Karpas-422 (cell line): ENCODE measurements at places on chromosomes 7 and 10. TPM values are rescaled to one million over a fixed set of nuclear protein-coding genes. Genes with fewer than 3 reads are reported as not detected.

DNA sequence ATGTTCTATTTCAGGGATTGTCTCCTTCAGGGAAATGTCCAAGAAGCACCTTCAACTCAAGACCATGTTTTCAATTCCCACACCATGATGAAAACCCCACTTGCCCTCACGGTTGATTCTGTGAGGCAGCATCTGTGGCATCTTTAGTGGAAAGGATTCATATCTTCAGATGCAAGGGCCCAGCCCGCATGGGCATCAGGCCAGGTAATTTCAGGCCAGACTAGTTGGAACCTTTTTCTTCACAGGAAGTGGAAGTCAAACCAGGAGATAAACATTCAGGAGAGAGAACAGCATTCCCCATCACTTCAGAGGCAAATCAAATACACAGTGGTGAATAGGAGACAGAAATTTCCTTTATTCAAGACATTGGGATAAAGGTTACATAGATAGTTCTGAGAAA lies 88.8 kb downstream of the JCAD start:
- H3K36me3 ChIP-seq = no peaks in the 10 kb centered on the region
- no peak overlapping the region for H3K27ac ChIP-seq
- no peaks in the 10 kb centered on the region for H3K4me1 ChIP-seq
- no peaks in the 10 kb centered on the region for H3K27me3 ChIP-seq

GRCh38 chr7:47847207-47847606 lies 101.1 kb downstream of the PKD1L1 start:
- no peak overlapping the region for H3K27ac ChIP-seq
- H3K27me3 ChIP-seq = no peaks in the 10 kb centered on the region
- H3K36me3 ChIP-seq = no peaks in the 10 kb centered on the region

Gene ZSCAN25
- 12.3 and 22.1 TPM in 2 replicates for total RNA-seq

GRCh38 chr10:43211030-43211429 lies 55.8 kb downstream of the RASGEF1A start:
- no peak for DNase-seq
- H3K27ac ChIP-seq = no peak overlapping the region
- no peaks in the 10 kb centered on the region for H3K27me3 ChIP-seq
- no peaks in the 10 kb centered on the region for H3K4me1 ChIP-seq
- H3K36me3 ChIP-seq = no peaks in the 10 kb centered on the region
- no peak overlapping the region for H3K4me3 ChIP-seq

GRCh38 chr7:95686109-95686508 lies 86.2 kb upstream of the DYNC1I1 start:
- no peak overlapping the region for H3K27ac ChIP-seq
- H3K4me3 ChIP-seq = no peak overlapping the region
- no peaks in the 10 kb centered on the region for H3K27me3 ChIP-seq
- peak; percentile 70 for DNase-seq

DNA sequence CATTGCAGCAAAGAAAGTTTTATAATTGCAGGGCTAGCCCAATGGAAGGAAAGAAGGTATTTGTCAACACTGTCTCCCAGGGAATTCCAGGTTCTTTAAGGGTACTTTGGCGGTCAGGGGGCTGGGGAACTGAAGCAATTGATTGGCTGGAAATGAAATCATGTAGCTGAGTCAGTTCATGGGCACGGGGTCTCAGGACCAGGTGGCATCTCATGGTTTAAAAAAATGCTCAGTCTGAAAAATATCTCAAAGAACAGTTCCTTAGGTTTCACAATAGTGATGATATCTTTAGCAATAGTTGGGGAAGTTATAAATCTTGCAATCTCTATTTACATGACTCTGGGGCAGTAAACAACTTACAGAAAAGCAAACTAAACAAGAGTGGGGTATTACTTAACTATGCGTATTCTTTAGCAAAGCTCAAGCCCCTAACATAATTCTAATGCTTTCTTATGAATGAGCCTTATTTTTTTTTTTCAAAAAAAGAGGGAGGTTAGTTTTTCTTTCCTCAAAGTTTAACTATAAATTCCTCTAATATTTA lies 376.9 kb upstream of the NRG3 start:
- no peaks in the 10 kb centered on the region for H3K36me3 ChIP-seq
- no peak overlapping the region for H3K27ac ChIP-seq
- DNase-seq = no peak
- H3K4me1 ChIP-seq = no peaks in the 10 kb centered on the region

- no peak for DNase-seq
- H3K4me3 ChIP-seq = no peak overlapping the region
- no peaks in the 10 kb centered on the region for H3K27me3 ChIP-seq
- no peaks in the 10 kb centered on the region for H3K36me3 ChIP-seq
- no peaks in the 10 kb centered on the region for H3K4me1 ChIP-seq
Measured at GRCh38 chr7:131721660-131722059, 165.2 kb upstream of the PODXL start.

GRCh38 chr7:151920488-151920887 lies 35.8 kb upstream of the GALNTL5 start:
- H3K27me3 ChIP-seq = no peaks in the 10 kb centered on the region
- no peak for DNase-seq
- no peak overlapping the region for H3K4me3 ChIP-seq

DNA sequence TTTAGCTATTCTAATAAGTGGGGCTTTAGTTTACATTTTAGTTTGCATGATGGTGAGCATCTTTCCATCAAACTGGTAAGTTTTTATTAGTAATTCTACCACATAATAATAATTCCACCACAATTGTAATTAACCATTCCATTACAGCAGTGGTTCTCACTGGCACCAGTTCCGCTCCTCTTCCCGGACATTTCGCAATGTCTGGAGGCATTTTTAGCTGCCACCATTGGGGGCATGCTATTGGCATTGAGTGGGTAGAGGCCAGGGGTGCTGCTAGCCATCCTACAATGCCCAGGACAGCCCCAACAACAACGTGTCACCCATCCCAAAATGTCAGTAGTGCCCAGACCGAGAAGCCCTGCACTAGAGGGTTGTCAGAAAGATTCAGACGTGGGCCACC lies 31.4 kb downstream of the ADRB1 start:
- no peaks in the 10 kb centered on the region for H3K27me3 ChIP-seq
- no peak overlapping the region for H3K4me3 ChIP-seq
- DNase-seq = no peak
- H3K27ac ChIP-seq = no peak overlapping the region

Gene UPK3BL2
- 19.8 and 49.4 TPM in 2 replicates for total RNA-seq

- no peaks in the 10 kb centered on the region for H3K4me1 ChIP-seq
- H3K27me3 ChIP-seq = no peaks in the 10 kb centered on the region
- no peak overlapping the region for H3K27ac ChIP-seq
- H3K4me3 ChIP-seq = no peak overlapping the region
- no peak for DNase-seq
Measured at GRCh38 chr10:117165538-117166417, 27.7 kb upstream of the VAX1 start.

- H3K4me1 ChIP-seq = no peaks in the 10 kb centered on the region
- no peaks in the 10 kb centered on the region for H3K27me3 ChIP-seq
- no peaks in the 10 kb centered on the region for H3K36me3 ChIP-seq
- no peak for DNase-seq
- no peak overlapping the region for H3K4me3 ChIP-seq
Measured at GRCh38 chr10:6957851-6958250, 377.8 kb upstream of the PRKCQ start.

- no peak overlapping the region for H3K4me3 ChIP-seq
- no peaks in the 10 kb centered on the region for H3K27me3 ChIP-seq
- no peaks in the 10 kb centered on the region for H3K4me1 ChIP-seq
- no peaks in the 10 kb centered on the region for H3K36me3 ChIP-seq
- H3K27ac ChIP-seq = no peak overlapping the region
Measured at GRCh38 chr10:77120012-77120411, 517.6 kb downstream of the KCNMA1 start.

DNA sequence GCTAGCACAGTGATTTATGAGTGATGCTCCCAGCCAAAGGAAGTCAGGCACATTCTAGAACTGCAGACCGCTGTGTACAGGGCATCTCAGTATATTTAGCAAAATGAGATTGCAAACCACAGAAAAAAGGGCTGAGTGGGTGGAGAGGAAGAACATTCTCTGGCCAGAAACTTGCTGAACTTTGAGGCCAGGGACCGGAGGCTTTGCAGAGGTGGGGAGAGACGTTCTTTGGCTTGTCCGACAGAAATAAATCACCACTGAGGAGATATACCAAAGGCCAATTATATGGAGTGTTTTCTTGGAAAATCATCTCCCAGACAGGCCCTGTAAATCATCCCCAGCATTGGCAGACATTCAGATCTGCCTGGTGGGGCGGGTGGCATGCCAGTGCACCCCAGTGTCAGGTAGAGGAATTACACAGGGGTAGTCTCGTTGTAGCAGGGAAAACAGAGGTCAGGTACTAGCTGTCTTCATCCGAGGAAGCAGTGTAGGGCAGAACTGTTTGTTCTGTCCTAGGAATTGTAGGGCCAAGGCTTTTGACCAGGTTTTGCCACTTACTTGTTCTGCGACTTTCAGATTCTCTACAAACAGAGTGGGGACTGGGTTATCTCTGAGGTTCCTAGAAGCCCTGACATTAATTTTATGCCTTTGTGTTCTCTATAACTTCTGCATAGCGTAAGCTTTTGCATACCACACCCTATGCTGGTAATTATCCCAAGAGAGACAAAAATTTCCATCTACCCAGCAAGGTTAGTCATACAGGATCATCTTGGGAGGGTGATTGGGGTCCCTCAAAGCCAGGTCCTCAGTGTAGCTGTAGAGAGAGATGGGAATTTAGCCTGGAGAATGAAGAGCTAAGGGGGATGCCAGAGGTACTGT lies 655.6 kb downstream of the LRMDA start:
- H3K27me3 ChIP-seq = no peaks in the 10 kb centered on the region
- peak; percentile 62 for DNase-seq
- H3K36me3 ChIP-seq = no peaks in the 10 kb centered on the region
- H3K4me3 ChIP-seq = no peak overlapping the region

- H3K36me3 ChIP-seq = no peaks in the 10 kb centered on the region
- no peaks in the 10 kb centered on the region for H3K4me1 ChIP-seq
- no peaks in the 10 kb centered on the region for H3K27me3 ChIP-seq
- DNase-seq = no peak
- no peak overlapping the region for H3K4me3 ChIP-seq
- no peak overlapping the region for H3K27ac ChIP-seq
Measured at GRCh38 chr10:79396520-79396919, 48.9 kb downstream of the ZCCHC24 start.

Gene DNAJC1
- 3.2 and 4.4 TPM in 2 replicates for total RNA-seq

DNA sequence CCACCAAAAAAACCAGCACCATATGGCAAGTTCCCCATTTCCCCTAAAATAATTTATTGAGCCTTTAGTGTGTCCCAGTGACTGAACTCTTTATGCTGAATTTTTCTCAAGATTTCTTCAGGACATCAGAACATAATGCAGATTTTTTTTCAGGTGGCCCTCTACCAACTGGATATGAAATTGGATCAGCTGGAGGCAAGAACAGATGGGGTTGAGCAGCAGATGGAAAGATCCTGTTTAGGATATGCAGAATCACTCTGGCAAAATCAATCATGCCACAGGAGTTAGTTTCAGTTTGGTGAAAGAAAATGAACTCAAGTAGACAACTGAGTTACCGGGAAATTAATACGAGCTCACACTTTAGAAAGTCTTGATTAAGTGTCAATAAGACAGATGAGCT lies 761.5 kb upstream of the C7orf33 start:
- H3K36me3 ChIP-seq = no peaks in the 10 kb centered on the region
- no peaks in the 10 kb centered on the region for H3K27me3 ChIP-seq
- no peak overlapping the region for H3K4me3 ChIP-seq
- no peak overlapping the region for H3K27ac ChIP-seq

Gene NODAL
- not detected in 2 replicates for total RNA-seq

Gene HOXA3
- 1.3 TPM in 2 replicates for total RNA-seq
